ENCODE measurements at places on chromosomes 3 and 15. TPM values are rescaled to one million over a fixed set of nuclear protein-coding genes. Genes with fewer than 3 reads are reported as not detected.

The CDHR4 gene
- not detected for total RNA-seq

The ITGB5 gene
- 139 TPM for total RNA-seq

- peaks cover 29% of the 10 kb centered on the region for H3K4me1 ChIP-seq
- no peak overlapping the region for H3K4me3 ChIP-seq
- peak; percentile 34 for DNase-seq
- H3K36me3 ChIP-seq: no peaks in the 10 kb centered on the region
Measured at GRCh38 chr3:45082142-45082538, 56.0 kb downstream of the CLEC3B start.

- H3K36me3 ChIP-seq: no peaks in the 10 kb centered on the region
- DNase-seq: no peak
- no peaks in the 10 kb centered on the region for H3K4me1 ChIP-seq
- no peak overlapping the region for H3K4me3 ChIP-seq
- no peak overlapping the region for H3K27ac ChIP-seq
Measured at GRCh38 chr3:25191673-25192072, 236.4 kb upstream of the RARB start.

DNA sequence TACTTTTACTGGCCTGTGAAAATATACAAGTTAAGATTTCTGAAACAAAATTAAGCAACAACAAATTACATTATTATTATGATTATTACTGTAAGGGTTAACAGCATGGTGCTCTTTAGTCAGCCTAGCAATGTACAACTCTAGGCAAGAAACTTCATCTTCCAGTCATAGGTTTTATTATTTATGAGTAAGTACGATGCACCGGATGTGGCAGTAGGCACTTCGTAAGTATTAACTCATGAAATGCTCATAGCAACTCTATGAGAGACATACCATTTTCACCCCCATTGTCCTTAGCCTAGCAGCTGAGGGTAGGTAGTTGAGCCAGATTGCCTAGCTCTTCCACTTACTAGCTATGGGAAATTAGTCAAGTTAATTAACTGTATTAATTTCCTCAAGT lies 68.0 kb upstream of the PTPRG start:
- DNase-seq: no peak
- H3K36me3 ChIP-seq: no peaks in the 10 kb centered on the region
- H3K4me1 ChIP-seq: no peaks in the 10 kb centered on the region
- H3K4me3 ChIP-seq: no peak overlapping the region
- no peaks in the 10 kb centered on the region for H3K27me3 ChIP-seq

- H3K36me3 ChIP-seq: no peaks in the 10 kb centered on the region
- no peak overlapping the region for H3K4me3 ChIP-seq
- H3K4me1 ChIP-seq: peaks cover 6% of the 10 kb centered on the region
Measured at GRCh38 chr15:64044300-64045100, 1.8 kb downstream of the DAPK2 start.

GRCh38 chr3:107929088-107929487 lies 161.7 kb downstream of the CD47 start:
- H3K4me3 ChIP-seq: no peak overlapping the region
- no peaks in the 10 kb centered on the region for H3K27me3 ChIP-seq
- H3K27ac ChIP-seq: no peak overlapping the region
- no peaks in the 10 kb centered on the region for H3K36me3 ChIP-seq
- DNase-seq: no peak

DNA sequence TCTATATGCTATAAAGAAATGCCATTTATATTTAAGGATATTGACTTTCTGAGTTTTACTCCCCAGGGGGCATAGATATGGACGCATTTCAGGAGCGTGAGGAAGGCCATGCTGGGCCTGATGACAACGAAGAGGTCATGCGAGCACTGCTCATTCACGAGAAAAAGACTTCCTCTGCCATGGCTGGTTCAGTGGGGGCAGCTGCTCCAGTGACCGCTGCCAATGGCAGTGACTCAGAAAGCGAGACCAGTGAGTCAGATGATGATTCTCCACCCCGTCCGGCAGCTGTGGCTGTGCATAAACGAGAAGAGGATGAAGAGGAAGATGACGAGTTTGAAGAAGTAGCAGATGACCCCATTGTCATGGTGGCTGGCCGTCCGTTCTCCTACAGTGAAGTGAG lies 38.4 kb downstream of the GTF2E1 start:
- peaks cover 13% of the 10 kb centered on the region for H3K4me1 ChIP-seq
- H3K27me3 ChIP-seq: no peaks in the 10 kb centered on the region
- peak; percentile 91 for DNase-seq
- peak overlapping the region; percentile 89 for H3K27ac ChIP-seq

- no peak overlapping the region for H3K27ac ChIP-seq
- no peaks in the 10 kb centered on the region for H3K27me3 ChIP-seq
- no peak overlapping the region for H3K4me3 ChIP-seq
- DNase-seq: no peak
- H3K36me3 ChIP-seq: no peaks in the 10 kb centered on the region
- H3K4me1 ChIP-seq: no peaks in the 10 kb centered on the region
Measured at GRCh38 chr3:98596541-98597500, 3.4 kb upstream of the CPOX start.

DNA sequence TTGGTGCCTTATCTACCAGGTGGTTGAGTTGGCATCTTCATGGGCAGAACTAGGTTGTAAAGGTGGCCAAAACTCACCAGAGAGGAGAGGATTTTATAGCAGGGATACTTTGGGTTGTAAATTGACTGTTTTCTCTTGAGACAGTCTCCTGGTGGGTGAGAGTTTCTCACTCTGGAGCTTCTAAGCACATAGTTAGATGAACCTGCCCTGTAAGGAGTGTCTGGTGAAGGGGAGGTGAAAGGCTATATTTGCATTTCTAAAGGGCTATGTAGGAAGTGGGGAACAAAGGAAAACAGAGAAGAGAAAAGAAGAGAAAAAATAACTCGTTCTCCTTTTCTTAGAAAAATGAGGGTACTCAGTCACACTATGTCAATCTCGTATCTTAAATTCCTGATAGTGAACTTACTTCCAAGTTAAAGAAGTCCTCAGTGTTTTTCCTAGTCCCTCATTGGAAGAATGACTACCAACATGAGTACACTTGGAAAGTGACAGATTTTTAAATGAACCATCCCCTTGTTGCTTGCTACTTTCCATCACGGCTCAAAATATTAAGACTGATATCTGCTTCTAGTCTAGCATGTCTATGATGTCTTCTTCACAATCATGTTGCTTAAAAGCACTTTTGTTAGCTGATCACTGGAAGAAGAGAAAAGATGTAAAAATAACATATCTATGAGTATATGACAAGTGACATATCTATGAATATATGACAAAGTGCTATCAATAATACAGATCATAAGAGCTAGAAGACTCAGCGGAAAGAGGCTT lies 113.8 kb upstream of the P2RY1 start:
- no peaks in the 10 kb centered on the region for H3K36me3 ChIP-seq
- H3K4me1 ChIP-seq: no peaks in the 10 kb centered on the region
- DNase-seq: no peak
- H3K27ac ChIP-seq: no peak overlapping the region

- DNase-seq: peak; percentile 36
- H3K36me3 ChIP-seq: no peaks in the 10 kb centered on the region
- H3K4me1 ChIP-seq: peaks cover 3% of the 10 kb centered on the region
Measured at GRCh38 chr3:64392001-64392400, 166.7 kb upstream of the PRICKLE2 start.

DNA sequence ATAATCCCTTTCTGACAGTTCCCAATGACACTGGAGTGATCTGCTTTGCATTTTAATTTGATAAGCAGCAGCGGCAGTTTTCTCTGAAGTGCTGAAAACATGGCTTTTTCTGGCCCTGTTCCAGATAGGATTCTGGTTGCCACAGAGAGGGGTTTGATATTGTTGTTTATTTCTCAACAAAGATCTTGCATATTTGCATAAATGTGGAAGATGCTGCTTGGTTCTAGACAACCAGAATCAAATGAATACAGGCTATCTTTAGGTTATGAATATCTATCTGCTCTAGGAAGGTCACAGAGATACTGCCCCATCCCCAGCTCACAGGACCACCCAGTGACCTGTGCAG lies 137.1 kb downstream of the ZNF609 start:
- no peaks in the 10 kb centered on the region for H3K27me3 ChIP-seq
- no peaks in the 10 kb centered on the region for H3K4me1 ChIP-seq
- no peak overlapping the region for H3K27ac ChIP-seq
- no peak overlapping the region for H3K4me3 ChIP-seq
- H3K36me3 ChIP-seq: no peaks in the 10 kb centered on the region
- DNase-seq: no peak

DNA sequence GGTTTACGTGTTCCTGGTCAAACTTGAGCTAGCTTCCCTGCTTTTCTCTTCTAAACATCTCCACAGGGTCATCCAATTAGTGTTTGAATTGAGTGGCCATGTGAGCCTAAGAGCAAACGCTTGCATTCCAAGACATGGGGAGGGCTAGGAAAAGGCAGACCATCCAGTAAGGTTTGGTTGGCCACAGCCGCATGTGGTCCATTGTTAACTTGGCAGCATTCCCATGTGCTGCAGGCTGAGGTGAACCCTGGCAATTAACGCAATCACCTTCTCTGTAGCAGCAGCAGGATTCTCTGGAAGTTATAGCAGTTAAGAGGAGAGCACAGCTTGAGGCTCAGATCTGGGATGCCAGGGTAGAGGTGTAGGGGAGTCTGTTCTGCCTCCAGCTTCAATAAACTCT lies 502.2 kb upstream of the LMCD1 start:
- DNase-seq: no peak
- no peaks in the 10 kb centered on the region for H3K27me3 ChIP-seq
- H3K36me3 ChIP-seq: no peaks in the 10 kb centered on the region

DNA sequence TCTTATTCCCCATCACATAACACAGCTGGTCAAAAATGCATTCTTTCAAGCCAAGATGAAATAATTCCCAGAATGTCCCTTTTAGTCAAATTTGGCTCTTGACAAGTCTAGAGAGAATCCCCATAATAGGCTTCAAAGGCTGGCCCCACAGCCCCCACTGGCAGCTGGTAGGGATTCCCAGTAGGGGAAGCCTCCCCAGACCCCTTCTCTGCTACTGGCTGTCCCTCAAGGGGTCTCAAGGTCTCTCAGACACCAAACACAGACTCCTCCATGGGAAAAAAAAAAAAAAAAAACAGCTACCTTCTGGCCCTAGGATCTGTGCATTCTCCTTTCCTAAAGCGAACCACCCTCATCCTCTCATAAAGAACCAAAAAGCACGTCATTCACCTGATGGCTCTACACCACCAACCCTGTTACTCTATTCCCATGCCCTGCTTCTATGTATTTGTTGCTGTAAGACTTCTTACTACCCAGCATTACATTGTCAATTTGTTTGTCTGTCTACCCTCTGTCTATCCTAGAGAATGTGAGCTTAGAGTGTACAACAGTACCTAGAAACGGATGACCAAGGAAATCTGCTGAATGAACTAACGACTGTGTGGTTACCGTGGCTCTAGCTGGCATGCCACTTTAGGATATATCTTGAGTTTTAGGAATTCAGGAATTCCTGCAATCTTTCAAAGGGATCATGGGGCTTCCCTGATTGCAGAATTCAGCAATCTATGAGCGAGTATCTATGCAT lies 164.1 kb upstream of the NSMCE3 start:
- no peaks in the 10 kb centered on the region for H3K27me3 ChIP-seq
- no peaks in the 10 kb centered on the region for H3K4me1 ChIP-seq

GRCh38 chr3:166453478-166453877 lies 616.3 kb upstream of the BCHE start:
- H3K36me3 ChIP-seq: no peaks in the 10 kb centered on the region
- H3K27ac ChIP-seq: no peak overlapping the region
- H3K27me3 ChIP-seq: no peaks in the 10 kb centered on the region
- H3K4me3 ChIP-seq: no peak overlapping the region
- H3K4me1 ChIP-seq: peaks cover 6% of the 10 kb centered on the region
- no peak for DNase-seq

DNA sequence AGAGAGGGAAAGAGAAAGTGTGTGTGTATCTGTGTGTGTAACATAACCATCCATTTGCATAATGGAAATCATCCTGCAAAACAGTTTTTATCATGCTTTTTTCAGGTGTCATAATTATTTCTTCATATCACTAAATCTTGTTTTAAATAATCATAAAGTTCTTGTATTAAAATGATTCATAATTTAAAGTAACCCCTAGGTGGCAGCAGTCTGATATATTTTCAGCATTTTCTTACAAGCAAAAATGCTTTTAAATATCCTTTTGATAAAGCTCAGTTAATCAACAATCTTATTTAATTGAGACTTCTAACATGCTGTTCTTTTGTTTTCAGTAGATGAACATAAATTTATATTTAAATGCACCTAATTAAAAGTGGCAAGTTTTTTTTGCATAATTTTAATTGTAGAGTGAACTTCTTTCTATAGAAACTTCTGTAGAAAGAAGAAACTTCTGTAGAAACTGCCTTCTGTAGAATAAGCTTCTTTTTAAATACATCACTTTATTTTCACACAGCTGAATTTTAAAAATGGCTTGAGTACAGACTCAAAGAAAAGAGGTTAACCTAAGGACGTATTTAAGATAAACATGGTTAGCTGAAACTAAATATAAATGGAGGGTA lies 72.5 kb downstream of the OPA1 start:
- H3K4me1 ChIP-seq: no peaks in the 10 kb centered on the region
- H3K4me3 ChIP-seq: no peak overlapping the region
- peaks cover 44% of the 10 kb centered on the region for H3K36me3 ChIP-seq
- no peaks in the 10 kb centered on the region for H3K27me3 ChIP-seq

GRCh38 chr3:27607370-27607769 lies 114.8 kb downstream of the EOMES start:
- no peaks in the 10 kb centered on the region for H3K27me3 ChIP-seq
- H3K36me3 ChIP-seq: no peaks in the 10 kb centered on the region
- no peak overlapping the region for H3K4me3 ChIP-seq
- peaks cover 9% of the 10 kb centered on the region for H3K4me1 ChIP-seq

DNA sequence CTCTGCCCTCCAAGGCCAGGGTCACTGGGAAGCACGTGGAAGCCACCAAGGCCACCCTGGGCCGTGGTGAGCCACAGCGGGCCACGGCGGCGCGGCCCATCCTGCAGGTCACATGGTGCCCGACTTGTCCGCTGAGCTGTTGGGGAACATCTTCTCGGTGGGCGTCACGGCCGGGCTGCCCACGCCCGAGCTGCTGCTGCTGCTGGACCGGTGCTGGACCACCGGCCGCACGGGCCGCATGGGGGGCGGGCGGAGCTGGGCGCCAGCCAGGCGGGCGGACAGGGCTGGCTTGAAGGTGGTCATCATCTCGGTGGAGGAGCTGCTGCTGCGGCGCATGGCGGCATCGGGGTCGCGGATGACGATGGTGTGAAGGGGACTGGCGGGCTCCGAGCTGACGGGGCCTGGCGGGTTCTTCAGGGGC lies 22.1 kb upstream of the RAD18 start:
- H3K27ac ChIP-seq: no peak overlapping the region
- no peaks in the 10 kb centered on the region for H3K36me3 ChIP-seq
- no peak for DNase-seq
- no peak overlapping the region for H3K4me3 ChIP-seq

- H3K4me3 ChIP-seq: no peak overlapping the region
- DNase-seq: peak; percentile 17
- H3K36me3 ChIP-seq: no peaks in the 10 kb centered on the region
- no peak overlapping the region for H3K27ac ChIP-seq
- no peaks in the 10 kb centered on the region for H3K4me1 ChIP-seq
Measured at GRCh38 chr3:107938143-107938542, 152.7 kb downstream of the CD47 start.

GRCh38 chr3:177640319-177640965 lies 443.2 kb upstream of the TBL1XR1 start:
- H3K27ac ChIP-seq: no peak overlapping the region
- H3K4me3 ChIP-seq: no peak overlapping the region
- no peaks in the 10 kb centered on the region for H3K27me3 ChIP-seq
- no peaks in the 10 kb centered on the region for H3K4me1 ChIP-seq
- H3K36me3 ChIP-seq: no peaks in the 10 kb centered on the region
